ENCODE measurements at places on chromosomes 3 and 15.

DNA sequence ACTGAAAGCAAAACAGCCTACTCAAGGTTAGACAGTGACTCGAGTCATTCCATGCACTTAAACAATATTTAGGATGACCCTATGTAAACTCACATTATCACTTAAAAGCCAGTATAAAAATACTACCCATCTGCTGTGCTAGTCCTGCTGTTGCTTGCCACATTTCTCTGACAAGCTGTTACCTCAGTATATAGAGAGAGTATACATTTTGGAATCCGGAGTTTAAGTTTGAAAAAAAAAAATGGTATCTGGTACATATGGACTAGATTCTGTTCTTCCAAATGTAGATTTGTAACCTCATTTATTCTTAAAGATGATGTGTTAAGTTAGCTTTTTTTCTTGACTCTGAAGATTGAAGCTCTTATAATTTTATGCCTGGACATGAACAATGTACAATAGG is 503.8 kb upstream of the TPRG1 start:
- DNase-seq: no peak

GRCh38 chr3:64267721-64268604 is 42.7 kb upstream of the PRICKLE2 start:
- peak; percentile 78 for DNase-seq

DNA sequence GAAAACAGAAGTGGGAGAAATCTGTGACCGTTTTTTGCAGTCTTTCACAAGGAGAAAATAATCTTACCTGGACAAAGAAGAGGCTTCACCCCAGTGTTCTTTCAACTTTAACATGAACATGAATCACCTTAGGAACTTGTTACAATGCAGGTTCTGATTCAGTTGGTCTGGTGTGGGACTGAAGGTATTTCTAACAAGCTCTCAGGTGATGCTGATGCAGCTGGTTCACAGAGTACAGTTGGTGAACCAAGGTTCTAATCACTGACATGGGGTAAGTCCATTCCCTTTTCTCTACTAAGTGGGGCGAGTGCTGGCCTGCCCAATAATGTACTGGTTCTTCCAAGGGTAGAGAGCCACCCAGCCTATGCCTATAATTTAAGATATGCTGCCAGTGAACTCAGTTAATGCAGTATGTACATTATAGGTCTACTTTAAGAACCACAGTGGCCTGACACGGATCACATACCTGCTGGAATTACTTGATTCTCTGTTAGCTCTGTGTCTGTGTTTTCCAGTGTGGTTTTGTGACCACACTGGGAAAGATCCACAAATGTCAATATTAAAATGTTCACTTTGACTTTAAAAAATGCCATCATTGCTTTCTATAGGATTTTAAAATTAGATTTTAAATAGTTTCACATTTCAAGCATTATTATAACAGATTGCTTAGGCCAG is 304.1 kb downstream of the ZNF621 start:
- DNase-seq: no peak

DNA sequence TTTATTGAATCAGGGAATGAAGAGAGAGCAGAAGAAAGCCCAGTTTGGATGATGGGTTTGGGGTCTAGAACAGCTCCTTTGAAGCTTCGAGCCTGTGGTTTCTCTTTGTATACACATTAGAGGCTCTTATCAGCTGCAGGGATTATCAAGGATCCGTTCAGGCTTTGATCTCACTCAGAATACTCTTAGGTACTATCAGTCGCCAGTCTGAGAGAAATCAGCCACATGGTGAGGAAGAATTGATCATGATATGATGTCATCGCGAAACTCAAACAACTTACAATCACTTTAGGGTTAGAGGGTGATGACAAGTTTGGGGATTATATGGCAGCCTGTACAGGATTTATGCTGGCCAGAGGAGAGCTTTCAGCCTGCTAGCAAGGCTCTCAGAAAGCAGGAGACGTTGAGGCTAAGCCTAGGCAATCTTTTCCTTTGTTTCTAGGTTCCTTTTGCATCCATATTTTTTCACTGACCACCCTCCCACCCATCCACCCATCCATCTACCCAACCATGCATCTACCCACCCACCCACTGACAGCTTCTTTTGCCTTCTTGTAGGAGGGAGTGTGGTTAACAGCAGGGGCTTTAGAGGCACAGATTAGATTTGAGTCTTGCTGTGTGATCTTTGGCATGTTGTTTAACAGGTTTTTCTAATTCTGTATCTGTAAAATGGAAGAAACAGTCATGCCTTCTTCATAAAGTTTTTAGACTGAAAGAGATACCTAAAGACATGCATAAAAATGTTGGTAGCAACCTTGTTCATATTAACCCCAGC is 330.4 kb upstream of the LRRFIP2 start:
- no peak for DNase-seq

DNA sequence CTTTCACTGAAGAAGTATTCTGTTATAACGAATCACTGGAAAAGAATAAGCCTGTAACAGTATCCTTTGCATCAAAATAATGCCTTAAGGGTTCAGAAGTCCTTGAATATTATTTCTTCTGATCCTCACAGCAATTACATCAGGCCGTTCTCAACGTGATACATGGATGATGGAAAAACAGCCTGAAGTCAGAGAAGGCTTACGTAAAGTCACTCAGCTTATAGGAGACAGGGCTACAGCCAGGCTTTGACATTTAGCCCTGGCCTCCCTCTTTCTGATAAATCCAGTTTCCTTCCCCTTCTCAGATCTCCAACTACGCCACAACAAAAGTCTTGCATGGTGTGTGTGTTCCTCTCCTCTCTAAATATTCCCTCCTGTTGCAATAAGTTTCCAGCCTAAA is 131.9 kb downstream of the ANO10 start:
- no peak for DNase-seq

DNA sequence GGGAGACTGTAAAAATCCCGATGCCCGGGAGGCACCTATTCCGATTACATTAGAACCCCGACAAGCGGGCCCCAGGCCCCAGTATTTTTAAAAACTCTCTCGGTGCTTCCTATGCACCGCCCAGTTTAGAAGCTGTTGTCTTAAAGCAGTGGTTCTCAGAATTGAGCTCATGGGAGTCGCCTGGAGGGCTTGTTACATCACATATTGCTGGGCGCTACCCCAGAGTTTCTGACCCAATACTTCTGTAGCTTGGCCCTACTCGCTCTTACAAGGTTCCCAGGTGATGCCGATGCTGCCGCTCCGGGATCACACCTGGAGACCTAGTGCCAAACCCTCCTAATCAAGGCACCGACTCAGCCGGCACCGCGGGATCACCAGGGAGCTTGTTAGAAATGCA is 35.2 kb downstream of the CPN2 start:
- no peak for DNase-seq

Measured in uterus (tissue), 4 donors.